ENCODE measurements at places on chromosomes 6 and 20.

- no peak for DNase-seq
Measured at GRCh38 chr20:671252-672030, 4.2 kb downstream of the SCRT2 start.

GRCh38 chr6:159267165-159267564, 98.0 kb downstream of the FNDC1 start:
- no peak for DNase-seq

DNA sequence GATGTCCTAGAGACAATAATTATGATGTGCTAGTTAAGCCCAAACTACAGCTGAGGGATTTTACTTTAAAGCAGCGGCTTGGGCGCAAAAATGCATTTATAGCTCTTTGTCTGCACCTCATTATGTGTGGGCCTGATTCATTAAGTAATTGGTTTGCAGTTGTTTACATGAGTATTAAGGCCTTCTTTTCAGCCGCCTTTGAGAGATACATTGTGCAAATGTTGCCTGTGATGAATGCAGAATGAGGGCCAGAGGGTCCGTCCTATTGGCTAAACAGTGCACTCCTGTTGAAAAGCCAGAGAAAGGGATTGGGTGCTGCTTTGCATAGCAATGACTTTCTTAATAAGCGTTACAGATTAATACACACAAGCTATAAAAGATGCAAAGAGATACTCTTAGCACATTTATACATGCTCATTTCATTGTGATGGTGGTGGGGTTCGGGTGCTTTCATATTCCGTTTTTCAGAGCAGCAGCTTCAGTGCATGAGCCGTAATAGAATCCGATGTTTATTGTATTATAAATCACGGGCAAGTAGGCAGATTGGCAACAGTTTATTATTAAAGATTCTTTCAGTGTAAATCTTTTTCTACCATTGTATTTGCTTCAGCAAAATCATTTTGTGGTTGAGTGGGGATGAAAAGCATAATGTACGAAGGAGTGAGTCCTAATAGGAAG, 68.2 kb upstream of the XRN2 start:
- DNase-seq: no peak

GRCh38 chr6:108452711-108453195, 108.0 kb upstream of the FOXO3 start:
- no peak for DNase-seq

GRCh38 chr6:22530506-22530905, 38.9 kb upstream of the HDGFL1 start:
- DNase-seq: no peak

- DNase-seq: no peak
Measured at GRCh38 chr6:105810105-105810921, 275.8 kb upstream of the PRDM1 start.

- DNase-seq: no peak
Measured at GRCh38 chr6:25601800-25602673, 50.0 kb upstream of the SCGN start.

DNA sequence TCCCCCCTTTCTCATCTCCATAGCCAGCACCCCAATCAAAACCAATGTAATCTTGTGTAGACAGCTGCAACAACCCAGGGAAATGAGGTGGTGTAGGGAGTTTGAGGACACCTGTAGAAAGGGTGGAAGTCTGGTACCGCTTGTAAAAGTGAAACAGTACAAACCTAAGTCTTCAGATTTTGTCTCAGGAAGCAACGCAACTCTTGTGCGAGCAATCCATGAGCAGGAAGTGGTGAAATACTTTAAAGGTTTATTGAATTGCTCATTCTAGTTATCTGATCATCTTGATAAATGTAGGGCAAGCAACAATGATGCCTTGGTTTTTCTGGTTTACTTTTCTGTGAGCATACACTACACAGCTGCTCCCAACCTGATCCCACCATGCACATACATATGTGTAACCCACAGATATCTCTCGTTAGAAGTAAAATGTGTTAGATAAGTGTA, 71.1 kb upstream of the THEMIS start:
- no peak for DNase-seq

DNA sequence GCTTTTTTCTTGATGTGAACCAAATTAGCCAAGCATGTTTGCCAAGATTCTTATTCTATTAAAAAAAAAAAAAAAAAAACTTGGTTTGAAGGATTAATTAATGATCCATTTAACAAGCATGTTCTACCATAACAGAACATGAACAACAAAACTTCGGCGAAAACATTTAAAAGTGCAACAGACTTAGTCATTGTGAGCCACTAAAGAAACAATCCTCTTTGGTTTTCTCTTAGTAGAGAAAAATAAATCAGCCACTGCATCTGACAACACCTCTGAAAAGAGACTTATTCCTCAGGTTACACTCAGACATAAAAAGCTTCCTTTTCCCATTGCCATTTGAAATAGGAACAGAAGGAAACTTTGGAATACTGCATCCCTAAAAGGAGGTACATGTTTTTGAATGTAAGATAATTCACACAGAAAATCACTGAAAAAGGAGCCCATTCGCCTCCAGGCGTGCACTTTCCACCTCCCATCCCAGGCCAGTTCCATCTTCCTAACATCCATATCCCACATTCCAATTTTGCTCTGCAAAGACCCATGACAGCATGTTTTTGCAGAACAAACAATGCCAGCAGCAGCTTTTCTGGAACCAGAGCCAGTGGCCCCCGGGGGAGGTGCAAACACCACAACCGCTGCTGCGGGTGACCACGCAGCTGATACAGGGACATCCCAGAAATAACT, 79.5 kb downstream of the ZMYND8 start:
- DNase-seq: no peak

- no peak for DNase-seq
Measured at GRCh38 chr6:16471910-16472297, 233.5 kb downstream of the GMPR start.

- no peak for DNase-seq
Measured at GRCh38 chr6:85261271-85261670, 188.6 kb upstream of the NT5E start.

GRCh38 chr6:35259948-35260590, 534 bp downstream of the ZNF76 start:
- no peak for DNase-seq

Data from cortex of kidney (tissue), 1 donor.